ENCODE measurements at places on chromosomes 4 and X.

DNA sequence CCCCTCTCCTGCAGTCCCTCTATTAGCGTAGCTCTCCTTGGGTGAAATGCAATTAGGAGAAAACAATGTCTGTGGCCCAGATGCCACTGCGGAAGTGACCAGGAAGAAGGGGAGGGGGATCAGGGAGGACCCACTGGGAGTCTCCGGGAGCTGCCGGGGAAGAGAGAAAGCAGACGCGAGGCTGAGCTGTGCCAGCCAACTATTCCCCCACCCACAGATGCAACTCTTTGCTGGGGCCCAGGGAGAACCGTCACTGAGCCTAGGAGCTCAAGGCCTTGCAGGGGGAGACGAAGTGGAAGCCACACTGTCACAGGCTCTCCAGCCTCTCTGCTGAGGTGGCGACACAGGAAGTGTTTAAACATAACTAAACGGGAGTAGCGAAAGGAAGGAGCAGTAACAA lies 149.2 kb downstream of the BCOR start:
- no peak for DNase-seq

- DNase-seq, result no peak
These were observed 31.0 kb upstream of the SLC25A4 start for GRCh38 chr4:185112104-185112503.

- no peak for DNase-seq
These were observed 27.7 kb downstream of the CD38 start for GRCh38 chr4:15805583-15806517.

DNA sequence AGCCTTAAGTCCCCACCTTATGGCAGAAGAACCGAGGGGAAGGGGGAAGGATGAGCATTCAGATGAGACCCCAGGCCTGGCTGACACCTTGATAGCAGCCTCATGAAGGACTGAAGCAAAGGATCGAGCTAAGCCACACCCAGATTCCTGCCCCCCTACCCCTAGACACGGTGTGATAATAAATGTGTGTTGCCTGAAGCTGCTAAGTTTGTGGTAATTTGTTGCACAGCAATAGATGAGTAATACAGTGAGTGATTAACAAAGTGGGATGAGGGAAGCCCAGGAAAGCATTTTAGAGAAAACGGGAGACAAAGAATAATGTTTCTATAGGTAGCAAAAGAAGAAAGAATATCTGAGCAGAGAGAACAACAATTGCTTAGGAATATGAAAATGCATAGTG lies 404.2 kb downstream of the MID1IP1 start:
- no peak for DNase-seq

DNA sequence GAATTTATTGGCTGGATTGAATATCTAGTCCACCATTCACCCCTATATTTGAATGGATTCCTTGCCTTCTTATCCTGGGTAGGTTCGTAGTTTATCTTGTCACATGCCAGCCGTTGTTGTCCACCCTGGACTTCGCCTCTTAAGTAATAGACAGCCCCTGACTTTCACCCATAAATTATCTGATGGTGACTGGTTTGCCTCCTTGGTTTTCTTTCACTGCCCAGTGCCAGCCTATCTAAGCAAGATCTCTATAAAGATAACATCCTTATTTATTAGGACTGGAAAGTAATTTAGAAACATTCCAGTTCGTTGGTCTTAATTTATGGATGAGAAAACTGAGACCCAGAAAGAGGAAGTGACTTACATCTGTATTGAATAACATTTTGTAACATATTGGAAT lies 410.3 kb downstream of the RPA4 start:
- no peak for DNase-seq

DNA sequence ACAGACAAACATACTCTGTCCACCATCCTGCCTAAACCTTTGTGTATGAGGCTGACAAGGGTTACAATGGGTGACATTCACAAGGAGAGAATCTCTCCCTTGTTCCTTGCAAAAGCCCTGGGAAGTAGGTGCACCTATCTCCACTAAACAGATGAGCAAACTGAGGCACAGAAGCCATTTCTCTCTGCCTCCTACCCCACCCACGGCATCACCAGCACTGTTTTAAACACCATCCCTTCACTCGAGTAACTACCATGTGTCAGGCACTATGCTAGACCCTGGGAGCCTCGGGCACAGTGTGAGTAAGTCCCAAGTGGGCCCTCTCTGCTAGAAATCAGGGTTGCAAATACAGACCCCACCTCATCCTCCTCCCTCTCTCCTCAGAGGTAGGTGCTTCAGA lies 899 bp downstream of the LYAR start:
- DNase-seq, result no peak

DNA sequence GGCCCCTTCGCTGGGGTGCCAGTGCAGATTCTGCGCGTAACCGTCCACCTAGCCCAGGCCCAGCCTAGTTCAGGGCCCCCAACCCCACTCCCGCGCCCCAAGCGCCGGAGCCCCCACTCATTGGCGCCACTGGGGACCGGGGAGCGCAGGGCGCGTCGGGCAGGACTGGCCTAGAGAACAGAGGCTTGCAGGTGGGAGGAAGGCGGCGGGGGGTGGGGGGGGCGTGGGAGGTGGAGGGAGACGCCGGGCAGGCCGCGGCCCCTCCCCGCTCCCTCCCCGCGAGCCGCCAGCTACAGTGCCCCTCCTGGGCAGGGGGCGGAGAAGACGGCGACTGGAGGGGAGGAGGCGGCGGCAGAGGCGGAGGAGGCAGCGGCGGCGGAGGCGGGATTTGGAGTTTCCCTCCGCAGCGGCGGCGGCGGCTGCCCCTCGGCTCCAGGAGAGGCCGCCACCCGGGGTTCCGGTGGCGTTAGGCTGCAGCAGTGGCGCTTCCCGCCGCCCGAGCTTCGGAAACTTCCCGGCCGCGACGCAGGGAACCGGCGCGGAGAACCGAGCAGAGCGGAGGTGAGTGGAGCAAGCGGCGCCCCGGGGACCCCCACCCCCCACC lies 4.8 kb upstream of the DUSP9 start:
- no peak for DNase-seq

DNA sequence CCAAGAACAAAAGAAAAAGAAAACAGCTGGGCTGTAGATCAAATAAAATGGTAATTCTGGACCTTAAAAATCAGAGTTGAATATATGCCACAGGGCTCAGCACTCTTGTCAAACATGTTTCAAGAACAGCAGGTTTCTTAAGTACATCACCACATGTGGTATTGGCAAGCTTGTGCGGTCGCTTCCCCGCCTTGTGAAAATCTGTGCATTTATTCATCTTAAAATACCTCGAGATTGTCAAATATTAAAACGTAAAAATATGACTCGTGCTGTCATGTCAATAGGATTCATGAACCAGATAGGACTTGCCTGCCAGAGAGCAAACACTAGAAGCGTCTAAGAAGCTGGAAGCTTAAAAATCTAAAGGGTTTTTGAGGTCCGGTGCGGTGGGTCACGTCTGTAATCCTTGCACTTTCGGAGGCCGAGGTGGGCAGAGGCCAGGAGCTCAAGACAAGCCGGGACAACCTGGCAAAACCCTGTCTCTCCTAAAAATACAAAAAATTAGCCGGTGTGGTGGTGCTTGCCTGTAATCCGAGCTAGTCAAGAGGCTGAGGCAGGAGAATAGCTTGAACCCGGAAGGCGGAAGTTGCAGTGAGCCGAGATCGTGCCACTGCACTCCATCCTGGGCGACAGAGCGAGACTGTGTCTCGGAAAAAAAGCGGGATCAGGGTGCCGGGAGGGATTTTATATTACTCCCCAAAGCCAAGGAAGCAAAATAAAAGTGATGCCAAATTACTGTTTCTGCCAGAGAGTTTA lies 40.2 kb upstream of the TMEM154 start:
- no peak for DNase-seq

GRCh38 chr4:155608225-155608885 lies 58.3 kb upstream of the GUCY1A1 start:
- no peak for DNase-seq

GRCh38 chr4:57777876-57778275 lies 667.7 kb upstream of the IGFBP7 start:
- DNase-seq, result no peak

DNA sequence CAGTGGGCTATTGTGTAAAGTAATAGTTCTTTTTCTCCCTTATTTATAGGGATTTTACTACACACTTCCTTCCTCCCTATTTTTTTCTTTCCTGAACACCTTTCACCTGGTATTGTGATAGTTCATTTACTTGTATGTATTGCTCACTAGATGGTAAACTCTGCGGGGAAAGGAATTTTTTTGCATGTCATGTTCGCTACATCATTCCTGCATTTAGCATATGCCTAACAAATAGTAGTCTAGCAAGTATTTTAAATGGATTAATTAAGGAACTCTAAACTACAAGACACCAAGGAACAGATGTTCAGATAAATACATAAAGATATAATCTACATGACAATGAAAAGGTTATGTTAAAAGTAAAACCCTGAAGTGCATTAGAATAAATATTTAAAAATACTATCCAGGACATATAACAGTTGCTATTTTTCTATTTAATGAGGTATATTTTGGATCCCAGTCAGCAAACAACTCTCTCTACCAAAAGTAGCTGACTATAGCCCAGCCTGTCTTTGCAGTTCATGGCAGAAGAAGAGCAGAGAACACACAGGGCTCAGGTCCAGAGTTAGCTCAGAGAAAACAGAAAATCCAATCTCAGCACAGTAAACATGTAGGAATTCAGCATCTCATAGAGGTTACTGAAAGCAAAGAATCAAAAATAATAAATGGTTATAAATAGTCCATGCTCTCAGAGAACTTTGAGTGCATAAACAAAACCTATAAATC lies 87.8 kb downstream of the PACRGL start:
- no peak for DNase-seq

DNA sequence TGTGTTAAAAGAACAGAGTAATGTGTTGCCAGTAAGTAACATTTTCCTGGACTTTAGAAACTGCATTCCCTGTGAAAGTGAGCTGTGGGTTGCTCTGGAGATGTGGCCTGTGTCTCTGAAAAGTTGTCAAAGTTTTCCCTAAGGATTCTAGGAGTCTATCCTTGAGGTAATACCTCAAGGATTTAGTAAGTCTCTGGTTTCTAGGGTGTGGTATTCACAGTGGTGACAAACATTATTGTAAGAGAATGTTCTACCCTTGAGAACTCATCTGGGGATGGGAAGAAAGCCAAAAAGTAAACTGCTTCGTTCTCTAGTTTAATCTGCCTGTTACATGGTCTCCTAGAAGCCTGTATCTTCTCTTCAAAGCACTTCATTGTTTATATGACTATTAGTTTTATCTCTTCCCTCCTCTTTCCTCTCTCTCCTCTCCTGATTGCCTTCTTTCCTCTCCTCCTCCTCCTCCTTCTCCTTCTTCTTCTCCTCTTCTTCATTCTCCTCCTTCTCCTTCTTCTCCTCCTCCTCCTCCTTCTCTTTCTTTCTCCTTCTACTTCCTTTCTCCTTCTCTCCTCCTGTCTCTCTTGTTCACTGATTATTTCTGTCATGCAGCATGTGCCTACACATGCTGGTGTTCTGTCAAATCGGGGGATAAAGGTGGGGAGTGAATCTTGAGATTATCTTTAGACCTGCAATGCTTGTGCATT lies 321.3 kb downstream of the PTTG2 start:
- DNase-seq, result no peak

DNA sequence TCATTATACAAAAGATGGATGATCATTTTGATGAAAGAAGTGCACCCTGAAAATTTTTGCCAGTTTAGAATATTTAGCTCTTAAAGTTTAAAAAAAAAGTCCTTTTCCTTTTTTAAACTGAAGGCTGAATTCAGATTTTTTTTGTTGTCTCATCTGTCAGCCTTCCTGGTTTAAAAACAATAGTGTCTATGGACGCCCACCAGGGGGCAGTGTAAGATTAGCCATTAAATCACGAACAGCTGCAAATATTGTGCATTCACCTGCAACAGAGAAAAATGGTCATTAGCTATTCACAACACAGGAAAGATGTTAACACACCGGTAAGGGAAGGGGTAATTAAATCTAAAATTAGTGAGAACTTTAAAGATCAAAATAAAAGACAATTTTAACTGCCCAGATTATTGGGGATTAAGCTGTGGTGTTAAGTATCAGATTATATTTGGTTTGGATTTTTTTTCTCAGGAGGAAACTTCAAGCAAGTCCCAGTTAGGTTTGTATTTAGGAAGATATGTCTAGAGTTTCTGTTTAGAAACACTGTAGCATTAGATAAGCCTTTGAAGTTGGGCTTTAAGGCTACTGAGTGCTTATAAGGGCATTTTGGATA lies 4.4 kb upstream of the CXorf38 start:
- DNase-seq, result no peak

- no peak for DNase-seq
These were observed 31.7 kb downstream of the AGA start for GRCh38 chr4:177410566-177410965.

DNA sequence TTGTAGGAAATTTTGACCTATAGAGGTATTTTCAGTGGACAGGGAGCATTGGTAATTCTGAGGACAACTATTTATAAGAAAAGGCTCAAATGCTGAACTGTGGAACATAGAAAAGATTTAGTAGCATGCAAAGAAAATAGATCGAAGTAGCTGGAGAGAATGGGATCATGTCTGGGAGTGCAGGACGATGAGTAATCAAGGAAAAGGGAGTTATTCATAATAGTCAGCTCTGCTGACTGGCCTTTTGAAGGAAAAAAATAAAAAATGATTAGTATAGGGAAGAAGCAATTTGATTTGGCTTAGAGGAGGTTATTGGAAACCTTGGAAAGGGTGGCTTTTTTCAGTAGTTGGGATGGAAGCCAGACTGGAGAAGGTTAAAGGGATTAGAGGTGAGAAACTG lies 22.9 kb upstream of the ANK2 start:
- DNase-seq, result no peak

- DNase-seq, result no peak
These were observed 20.9 kb downstream of the NELFA start for GRCh38 chr4:1987721-1988326.

DNA sequence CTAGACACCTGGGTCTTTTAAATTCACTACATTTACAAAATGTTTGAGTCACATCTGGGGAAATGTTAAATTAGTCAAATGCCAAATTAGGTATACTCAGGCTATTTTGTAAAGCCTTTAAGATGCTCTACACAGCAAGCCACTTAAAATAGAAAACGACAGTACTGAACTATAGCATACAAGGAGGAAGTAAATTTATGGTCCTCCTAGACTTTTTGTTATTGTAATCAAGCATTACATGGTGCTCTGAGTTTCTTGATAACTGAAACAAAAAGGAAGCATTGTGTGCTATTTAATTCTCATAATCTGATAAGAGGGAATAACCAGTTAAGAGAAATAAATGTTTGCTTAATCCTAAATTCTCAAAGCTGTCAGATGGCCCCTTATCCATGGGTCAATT lies 46.2 kb downstream of the SLC9A7 start:
- DNase-seq, result no peak

GRCh38 chr4:52197306-52197705 lies 146.2 kb downstream of the SPATA18 start:
- DNase-seq, result no peak

- DNase-seq, result no peak
These were observed 28.7 kb downstream of the RAB28 start for GRCh38 chr4:13455411-13455810.

DNA sequence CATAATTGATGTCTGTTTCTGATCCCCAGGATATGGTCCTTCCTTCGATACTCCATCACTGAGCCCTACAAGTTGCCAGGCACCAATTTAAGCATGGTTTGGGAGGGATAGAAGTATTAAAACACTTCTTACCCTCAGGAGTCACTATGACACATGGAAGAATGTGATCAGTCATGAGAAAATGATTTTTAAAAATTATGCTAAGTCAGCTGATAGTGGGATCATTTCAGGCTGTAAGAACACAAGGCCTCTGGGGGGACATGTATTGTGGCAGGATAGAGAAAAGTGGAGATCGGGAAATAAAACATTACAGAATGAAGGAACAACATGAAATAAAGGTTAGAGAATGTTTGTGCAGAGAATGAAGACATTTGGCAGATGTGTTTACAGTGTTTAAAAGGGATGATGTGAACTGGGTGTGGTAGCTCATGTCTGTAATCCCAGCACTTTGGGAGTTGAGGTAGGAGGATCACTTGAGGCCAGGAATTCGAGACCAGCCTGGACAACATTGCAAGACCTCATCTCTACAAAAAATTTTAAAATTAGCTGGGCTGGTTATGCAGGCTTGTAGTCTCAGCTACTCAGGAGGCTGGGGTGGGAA lies 64.0 kb downstream of the ELOVL6 start:
- no peak for DNase-seq
